Fibroblast of lung (primary cell): ENCODE measurements at places on chromosomes 3 and 15. TPM values are rescaled to one million over a fixed set of nuclear protein-coding genes. Genes with fewer than 3 reads are reported as not detected.

DNA sequence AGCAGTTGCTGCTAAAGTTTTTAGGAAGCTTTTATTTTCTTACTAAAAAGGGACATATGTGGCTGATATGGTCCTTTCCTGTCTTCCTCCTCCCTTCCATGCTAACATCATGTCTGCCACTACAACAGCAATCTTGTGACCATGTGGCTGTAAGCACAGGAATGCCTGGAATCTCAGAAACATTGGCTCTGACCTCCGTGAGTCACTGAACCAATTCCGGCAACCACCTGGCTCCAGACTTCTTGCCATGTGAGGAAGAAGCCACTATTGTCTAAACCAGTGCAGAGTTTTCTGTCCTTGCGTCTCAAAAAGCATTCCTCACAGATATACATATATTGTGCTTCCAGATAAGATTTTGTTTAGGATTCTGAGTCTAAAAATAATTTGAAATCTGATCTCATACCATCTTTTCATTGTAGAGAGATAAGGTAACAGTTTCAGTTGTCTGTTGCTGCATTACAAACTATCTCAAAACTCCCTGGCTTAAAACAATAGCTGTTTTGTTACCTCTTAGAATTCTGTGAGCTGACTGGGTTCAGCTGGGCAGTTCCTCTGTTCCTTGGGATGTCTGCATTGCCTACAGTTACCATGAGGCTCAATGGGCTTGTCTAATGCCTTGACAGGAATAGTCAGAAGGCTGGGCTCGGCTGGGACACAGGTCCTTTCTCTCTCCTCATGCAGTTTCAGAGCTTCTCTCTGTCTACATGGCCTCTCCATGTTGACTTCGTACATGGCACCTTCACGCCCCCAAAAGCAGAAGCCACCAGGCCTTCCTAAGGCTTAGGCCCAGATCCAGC, 77.3 kb upstream of the MAGI1 start:
- H3K36me3 ChIP-seq = no peaks in the 10 kb centered on the region
- H3K4me1 ChIP-seq = peaks cover 14% of the 10 kb centered on the region
- peak overlapping the region; percentile 79 for H3K27ac ChIP-seq
- H3K4me3 ChIP-seq = no peak overlapping the region
- peak; percentile 99 for DNase-seq

DNA sequence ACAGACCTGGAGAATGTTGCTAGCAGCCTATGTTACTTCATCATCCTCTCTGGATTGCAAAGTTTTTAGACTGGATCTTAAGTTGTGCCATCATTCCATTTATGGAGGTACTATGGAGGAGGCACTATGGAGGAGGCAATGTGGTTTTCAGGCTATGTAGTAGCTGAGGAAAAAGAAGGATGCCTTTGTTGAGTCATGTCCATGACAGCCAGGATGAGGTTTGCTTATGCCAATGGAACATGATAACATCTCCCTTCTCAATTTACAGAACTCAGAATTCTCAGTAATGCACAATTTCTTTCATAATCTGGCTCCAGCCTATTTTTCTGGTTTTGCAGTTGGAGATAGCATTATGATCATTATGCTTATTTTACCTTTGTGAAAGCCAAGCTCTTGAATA, 65.9 kb upstream of the TMEM108 start:
- H3K27ac ChIP-seq = no peak overlapping the region
- H3K4me3 ChIP-seq = no peak overlapping the region
- H3K36me3 ChIP-seq = no peaks in the 10 kb centered on the region
- H3K4me1 ChIP-seq = no peaks in the 10 kb centered on the region

- DNase-seq = no peak
- H3K4me3 ChIP-seq = no peak overlapping the region
- no peaks in the 10 kb centered on the region for H3K36me3 ChIP-seq
- H3K27me3 ChIP-seq = no peaks in the 10 kb centered on the region
Measured at GRCh38 chr15:100049936-100050876, 291.6 kb downstream of the ADAMTS17 start.

Gene MTFMT
- total RNA-seq = 17.0 and 17.5 TPM in 2 replicates

DNA sequence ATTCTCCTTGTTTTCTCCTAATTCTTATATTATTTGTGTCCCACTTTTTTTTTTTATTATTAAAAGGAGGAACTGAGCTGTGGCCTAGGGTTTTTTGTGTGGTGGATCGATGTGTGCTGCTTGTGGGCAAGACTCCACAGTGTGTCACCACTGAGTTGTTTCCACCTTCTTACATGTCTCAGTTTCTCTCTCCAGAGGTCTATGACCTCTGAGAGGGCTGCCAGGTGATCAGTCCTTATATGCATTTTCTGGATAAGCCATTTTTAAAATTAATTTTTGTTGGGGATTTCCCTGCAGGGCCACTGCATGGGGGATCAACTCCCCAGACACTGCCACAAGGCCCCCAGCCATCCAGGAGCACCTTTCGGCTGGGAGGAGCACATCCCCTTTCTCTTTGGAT, 27.8 kb downstream of the IQCF6 start:
- H3K4me1 ChIP-seq = no peaks in the 10 kb centered on the region
- H3K27me3 ChIP-seq = no peaks in the 10 kb centered on the region
- no peak for DNase-seq
- H3K36me3 ChIP-seq = no peaks in the 10 kb centered on the region
- no peak overlapping the region for H3K27ac ChIP-seq

DNA sequence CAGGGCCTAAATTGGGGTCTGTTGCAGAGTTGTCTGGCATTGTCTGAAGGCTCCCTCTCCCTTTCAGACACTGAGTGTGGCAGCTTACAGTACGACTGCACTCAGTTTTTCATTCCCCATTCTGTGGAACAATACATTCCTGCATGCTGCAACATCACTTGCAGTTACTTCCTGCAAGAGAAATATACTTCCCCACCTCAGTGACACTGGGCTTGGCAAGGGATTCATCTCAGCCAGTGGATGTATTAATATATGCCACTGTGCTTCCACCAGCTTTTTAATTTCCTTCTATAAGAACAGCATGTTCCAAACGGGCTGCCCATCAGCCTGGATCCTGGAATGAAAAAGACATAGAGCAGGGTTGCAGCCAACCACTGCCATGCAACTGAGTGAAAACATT, 23.1 kb downstream of the B3GALNT1 start:
- H3K36me3 ChIP-seq = no peaks in the 10 kb centered on the region
- H3K4me1 ChIP-seq = no peaks in the 10 kb centered on the region
- H3K4me3 ChIP-seq = no peak overlapping the region
- no peak overlapping the region for H3K27ac ChIP-seq
- no peaks in the 10 kb centered on the region for H3K27me3 ChIP-seq

DNA sequence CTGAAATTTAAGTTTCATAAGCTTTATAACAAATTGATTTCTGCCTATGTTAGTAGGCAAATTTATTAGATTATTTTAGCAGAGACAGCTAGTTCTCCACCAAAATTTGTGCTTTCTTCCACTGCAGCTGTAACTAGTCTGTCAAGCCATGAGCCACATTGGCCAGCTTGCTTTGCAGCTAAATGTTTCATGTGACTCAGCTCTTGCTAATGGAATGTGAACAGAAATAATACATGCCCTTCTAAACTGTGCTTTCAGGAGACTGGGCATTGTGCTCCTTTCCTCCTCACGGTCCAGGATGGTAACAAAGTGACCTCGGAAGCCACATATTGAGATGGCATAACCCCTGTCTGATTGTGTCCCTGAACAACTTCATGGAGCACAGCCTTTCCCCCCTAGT, 51.3 kb upstream of the KPNA4 start:
- H3K36me3 ChIP-seq = no peaks in the 10 kb centered on the region
- H3K27ac ChIP-seq = no peak overlapping the region
- DNase-seq = peak; percentile 58

Gene IP6K1
- 28.8 and 30.2 TPM in 2 replicates for total RNA-seq

DNA sequence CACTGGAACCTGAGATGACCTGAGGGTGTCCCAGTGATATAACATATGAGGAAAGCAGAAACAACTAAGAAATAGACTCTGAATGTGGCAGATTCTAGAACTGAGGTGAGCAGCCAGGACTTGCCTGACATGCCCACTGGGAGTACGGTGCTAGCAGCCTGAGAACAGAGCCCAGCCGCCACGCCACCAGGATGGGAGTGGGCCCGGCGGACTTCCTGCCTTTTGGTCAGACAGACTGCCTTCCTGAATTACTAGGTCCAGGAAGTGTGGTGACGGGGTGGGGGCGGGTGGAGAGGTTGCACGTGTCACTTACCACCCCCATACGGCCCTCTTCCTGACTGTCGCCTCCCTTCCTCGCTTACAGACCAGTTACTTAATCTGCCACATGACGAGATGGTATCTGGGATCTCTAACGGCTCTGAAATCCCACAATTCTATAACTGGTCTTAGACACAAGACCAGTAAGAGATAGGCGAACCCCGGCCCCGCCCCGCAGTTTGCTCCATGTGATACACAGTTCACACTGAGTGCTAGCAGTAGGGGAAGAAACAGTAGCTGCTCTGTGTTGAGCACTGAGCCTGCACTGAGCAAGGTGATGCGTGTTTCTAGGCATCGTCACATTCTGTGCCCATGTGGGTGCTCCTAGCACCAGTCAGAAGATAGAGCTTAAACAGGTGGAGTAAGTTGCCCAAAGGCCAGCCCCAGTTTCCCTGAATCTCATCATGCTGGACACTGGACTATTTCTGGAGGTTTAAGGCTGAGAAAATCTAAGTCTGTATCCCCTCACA, 95.7 kb downstream of the CPN2 start:
- H3K36me3 ChIP-seq = no peaks in the 10 kb centered on the region
- DNase-seq = no peak
- peaks cover 9% of the 10 kb centered on the region for H3K27me3 ChIP-seq
- no peak overlapping the region for H3K27ac ChIP-seq

GRCh38 chr3:2896308-2896939, 213.8 kb downstream of the IL5RA start:
- no peaks in the 10 kb centered on the region for H3K4me1 ChIP-seq
- no peaks in the 10 kb centered on the region for H3K27me3 ChIP-seq
- DNase-seq = no peak
- H3K27ac ChIP-seq = no peak overlapping the region
- H3K36me3 ChIP-seq = no peaks in the 10 kb centered on the region
- no peak overlapping the region for H3K4me3 ChIP-seq

DNA sequence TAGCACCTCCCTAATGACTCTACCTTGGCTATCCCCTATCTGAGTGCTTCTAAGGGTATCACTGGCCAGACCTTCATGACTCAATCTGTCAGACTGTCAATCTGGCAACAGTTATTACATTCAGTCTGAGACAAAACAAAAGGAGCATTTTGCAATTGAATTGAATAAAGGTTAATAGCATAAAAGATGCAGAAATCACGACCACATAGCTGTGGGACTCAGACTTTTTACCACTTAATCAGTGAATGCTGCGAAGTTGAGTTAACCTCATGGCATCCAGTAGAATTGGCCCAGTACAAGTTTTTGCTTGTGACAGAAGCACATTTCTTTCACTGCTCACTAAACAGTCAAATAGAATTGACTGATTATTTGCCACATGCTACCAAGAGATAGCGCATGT, 480.7 kb upstream of the DPPA4 start:
- no peaks in the 10 kb centered on the region for H3K27me3 ChIP-seq
- no peak overlapping the region for H3K27ac ChIP-seq
- no peak overlapping the region for H3K4me3 ChIP-seq
- H3K36me3 ChIP-seq = no peaks in the 10 kb centered on the region
- no peak for DNase-seq

GRCh38 chr15:94443186-94443585, 211.8 kb downstream of the MCTP2 start:
- DNase-seq = no peak
- no peak overlapping the region for H3K27ac ChIP-seq
- H3K36me3 ChIP-seq = no peaks in the 10 kb centered on the region

Gene NLGN1
- total RNA-seq = 2.1 TPM in 2 replicates

- no peak overlapping the region for H3K4me3 ChIP-seq
- peak; percentile 25 for DNase-seq
- H3K4me1 ChIP-seq = no peaks in the 10 kb centered on the region
- H3K36me3 ChIP-seq = no peaks in the 10 kb centered on the region
- no peaks in the 10 kb centered on the region for H3K27me3 ChIP-seq
- no peak overlapping the region for H3K27ac ChIP-seq
Measured at GRCh38 chr15:99981191-99981647, 248.0 kb upstream of the LYSMD4 start.

- no peaks in the 10 kb centered on the region for H3K27me3 ChIP-seq
- H3K36me3 ChIP-seq = no peaks in the 10 kb centered on the region
- DNase-seq = no peak
Measured at GRCh38 chr3:151201051-151201730, 1.8 kb downstream of the GPR171 start.

Gene SLC22A13
- total RNA-seq = 0.26 and 0.33 TPM in 2 replicates

DNA sequence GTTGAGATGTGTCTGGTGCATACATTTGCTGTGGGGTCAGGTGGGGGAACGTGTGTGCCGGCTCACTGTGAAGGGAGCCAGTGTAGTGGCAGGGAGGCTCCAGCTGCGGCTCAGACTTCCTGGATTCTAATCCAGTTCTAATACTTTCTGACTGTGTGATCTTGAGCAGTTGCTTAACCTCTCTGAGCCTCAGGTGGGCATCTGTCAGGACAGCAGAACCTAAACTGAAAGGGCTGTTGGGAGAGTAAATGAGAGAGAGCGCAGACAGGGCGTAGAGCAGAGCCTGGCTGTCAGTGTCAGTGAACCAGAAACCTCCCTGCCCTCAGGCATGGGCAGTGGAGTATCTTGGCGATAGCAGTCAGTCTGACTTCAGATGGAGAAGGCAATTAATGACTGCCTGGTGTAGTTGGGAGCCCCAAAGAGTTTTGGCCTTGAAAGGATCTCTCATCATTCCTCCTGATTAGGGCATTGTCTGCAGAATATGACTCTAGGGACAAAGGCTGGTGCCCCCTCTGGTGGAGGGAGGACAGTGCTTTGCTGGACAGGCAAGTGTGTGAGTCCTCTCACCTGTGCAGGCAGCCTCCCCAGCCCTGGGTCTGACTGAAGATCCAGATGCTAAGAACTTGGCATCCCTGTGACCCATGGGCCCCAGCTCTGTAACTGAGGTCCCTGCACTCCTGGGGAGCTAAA, 9.6 kb downstream of the KBTBD13 start:
- no peaks in the 10 kb centered on the region for H3K27me3 ChIP-seq
- H3K27ac ChIP-seq = no peak overlapping the region
- H3K36me3 ChIP-seq = no peaks in the 10 kb centered on the region

Gene CLDN16
- total RNA-seq = under 0.01 and 0.33 TPM in 2 replicates

Gene ABCF3
- 63.9 and 65.1 TPM in 2 replicates for total RNA-seq

- H3K27ac ChIP-seq = no peak overlapping the region
- H3K27me3 ChIP-seq = no peaks in the 10 kb centered on the region
- H3K4me3 ChIP-seq = no peak overlapping the region
- H3K36me3 ChIP-seq = no peaks in the 10 kb centered on the region
Measured at GRCh38 chr15:67413770-67414390, 107.1 kb upstream of the C15orf61 start.

DNA sequence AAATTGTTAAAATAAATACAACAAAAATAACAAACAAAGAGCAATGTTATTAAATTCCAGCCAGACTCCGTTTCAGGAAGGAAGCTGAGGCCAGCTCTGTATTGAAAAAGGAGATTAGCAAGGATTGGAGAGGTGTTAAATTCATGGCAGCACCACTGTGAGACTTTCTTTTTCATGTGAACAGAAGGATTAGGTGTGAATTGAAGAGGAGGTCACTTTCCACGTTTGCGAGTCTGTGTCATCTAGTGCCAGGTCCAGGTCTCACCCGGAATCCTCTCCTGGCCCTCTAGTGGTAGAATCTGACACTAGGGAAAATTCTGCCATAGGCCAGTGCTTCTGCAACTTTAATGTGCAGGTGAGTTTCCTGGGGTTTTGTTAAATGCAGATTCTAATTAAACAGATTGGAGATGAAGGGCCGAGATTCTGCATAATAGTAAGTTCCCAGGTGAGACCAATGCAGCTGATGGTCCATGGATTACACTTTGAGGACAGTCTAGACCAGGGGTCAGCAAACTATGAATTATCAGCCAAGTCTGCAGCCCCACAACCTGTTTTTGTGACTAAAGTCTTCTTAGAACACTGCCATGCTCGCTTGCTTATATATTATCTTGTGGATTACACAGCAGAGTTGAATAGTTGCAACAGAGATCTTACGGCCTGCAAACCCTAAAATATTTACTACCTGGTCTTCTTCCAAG, 9.2 kb upstream of the SLC6A1 start:
- no peaks in the 10 kb centered on the region for H3K27me3 ChIP-seq
- H3K4me3 ChIP-seq = no peak overlapping the region
- H3K4me1 ChIP-seq = no peaks in the 10 kb centered on the region
- DNase-seq = peak; percentile 19
- no peak overlapping the region for H3K27ac ChIP-seq

Gene REC114
- not detected in 2 replicates for total RNA-seq
